ENCODE measurements at places on chromosomes 12 and 14.
A peak's percentile ranks its signal among the peaks of the same experiment; 100 is the strongest.

DNA sequence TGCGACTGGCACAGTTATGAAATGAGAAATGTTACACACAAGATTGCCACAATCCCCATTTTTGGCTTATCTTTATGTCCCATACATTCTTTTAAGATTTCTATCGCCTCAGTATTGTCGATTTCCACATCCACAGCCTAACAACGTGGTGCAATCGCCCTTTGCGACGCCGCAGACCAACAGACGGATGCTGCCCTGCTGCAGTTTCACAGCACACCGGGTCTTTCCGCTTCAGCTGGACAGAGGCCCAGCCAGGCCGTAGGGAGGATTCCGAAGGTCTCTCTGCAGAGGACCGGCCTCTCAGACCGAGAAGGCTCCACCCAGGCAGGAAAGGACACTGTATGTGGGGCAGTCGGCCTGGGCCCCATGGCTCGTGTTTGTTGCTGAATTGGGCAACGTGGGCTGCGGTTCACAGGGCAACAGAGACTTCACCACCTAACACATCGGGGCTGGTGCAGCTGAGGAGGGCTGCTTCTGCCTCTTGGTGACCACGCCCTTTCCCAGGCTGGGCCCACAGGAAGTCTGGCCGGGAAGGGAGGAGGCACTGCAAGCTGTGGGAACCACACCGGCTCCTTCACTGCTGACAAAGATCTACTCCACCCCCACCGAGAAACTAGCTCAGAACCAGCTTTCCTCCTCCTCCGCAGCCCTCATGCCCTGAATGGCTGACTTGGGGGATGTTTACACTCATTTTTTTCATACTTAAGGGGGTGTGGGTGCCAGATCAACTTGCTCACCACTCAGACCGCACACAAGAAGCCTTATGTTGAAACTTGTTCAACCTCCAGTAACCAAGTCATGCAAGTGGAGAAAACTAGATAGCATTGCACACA lies 32.9 kb upstream of the MDM1 start:
- peak; percentile 97 for DNase-seq

- DNase-seq, result no peak
Observed at GRCh38 chr14:81371802-81372201, 28.3 kb downstream of the STON2 start.

DNA sequence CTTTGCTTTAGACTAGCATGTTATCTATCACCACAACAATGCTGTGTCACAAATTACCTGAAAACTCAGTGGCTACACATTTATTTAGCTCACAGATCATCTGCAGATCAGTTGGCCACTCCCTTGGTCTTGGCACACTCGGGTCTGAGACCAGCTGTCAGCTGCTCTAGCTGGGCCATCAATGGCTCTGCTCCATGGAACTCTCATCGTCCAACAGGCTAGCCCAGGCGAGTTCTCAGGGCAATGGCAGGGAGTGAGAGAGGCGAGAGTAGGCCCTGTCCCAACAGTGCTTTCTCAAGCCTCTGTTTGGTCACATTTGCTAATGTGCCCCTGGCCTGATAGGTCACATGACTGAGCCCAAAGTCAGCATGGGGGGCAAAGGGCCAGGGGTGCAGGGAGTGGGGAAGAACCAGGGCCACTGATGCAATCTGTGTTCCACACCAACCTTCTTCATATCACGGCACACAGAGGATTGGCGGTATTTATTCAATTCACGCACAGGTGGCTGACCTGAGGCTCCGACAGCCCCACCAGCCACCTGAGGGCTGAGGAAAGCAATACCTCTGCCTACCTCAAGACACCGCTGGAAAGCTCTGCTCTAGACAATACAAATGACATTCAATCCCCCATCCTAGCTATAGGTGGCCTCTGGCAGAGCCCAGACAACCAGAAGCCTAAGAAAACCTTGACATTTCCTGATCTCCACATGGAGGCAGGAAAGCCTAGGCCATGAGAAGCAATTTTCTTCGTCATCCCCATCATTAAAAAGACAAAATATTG lies 82.5 kb downstream of the NT5DC3 start:
- DNase-seq, result no peak

GRCh38 chr14:33999771-34000291 lies 49.0 kb upstream of the EGLN3 start:
- no peak for DNase-seq

DNA sequence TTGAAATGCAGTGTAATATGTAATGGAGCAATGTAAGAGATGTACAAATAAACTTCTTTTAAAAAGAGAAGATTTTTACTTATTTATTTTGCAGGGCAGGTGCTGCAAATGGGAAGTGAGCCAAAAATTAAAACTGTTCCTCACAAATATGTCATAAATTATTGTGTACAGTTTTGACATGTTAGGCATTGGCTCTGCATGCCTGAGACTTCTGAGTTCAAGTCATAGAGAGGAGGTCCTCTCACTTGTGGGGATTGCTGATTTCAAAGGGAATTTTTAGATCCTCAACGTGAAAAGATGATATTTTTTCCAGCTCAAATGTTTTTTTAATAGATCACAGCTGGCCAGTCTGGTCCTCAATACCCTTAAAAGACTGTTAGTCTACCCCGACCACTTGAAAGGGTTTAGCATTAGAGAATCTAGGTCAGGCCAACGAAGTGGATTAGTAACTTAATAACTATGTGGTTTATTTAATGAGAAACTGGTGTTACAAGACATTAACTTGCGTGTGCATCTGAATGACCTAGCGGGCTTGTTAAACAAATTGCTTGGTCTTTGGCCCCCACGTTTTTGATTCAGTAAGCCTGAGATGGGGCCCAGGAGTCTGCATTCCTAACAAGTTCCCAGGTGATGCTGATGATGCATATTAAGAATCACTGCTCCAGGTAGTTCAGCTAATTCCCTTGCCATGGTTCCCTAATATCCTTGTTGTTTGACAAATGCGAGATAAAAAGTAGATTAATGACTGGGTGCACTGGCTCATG lies 30.9 kb upstream of the WDR89 start:
- peak; percentile 15 for DNase-seq

DNA sequence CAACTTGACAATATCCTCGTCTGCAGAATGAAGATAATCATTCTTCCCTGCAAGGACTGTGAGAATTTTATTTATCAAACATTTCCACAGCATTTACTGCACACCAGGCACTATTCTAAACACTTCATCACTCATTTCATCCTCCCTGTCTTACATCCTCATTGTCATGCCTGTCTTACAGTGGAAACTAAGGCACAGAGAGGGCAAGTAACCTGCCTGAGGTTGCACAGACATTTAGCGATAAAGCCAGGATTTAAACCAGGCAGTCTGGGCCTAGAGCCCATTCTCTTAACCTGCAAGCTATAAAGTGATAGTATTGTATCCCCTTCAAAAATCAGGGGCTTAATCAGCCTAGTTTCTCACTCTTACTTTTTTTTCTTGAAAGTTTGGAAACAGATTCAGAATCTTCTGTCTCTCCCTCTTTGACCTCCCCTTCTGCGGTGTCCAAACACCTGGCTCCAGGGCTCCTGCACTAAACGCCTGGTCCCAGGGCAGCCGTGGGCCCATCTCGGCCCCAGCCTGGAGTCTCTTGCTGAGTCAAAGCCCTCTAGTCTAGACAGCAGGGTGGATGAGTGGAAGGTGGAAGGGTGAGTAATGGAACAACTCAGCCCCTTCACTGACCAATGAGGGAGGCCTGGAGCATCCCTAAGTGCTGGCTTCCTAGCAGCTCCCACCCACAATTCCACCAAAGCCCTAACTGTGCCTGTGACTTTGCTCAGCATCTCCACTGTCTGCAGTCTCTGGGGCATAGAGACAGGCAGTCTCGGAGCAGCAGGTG lies 12.5 kb downstream of the ISM2 start:
- peak; percentile 84 for DNase-seq

GRCh38 chr14:99258876-99259726 lies 12.9 kb downstream of the BCL11B start:
- DNase-seq, result no peak

DNA sequence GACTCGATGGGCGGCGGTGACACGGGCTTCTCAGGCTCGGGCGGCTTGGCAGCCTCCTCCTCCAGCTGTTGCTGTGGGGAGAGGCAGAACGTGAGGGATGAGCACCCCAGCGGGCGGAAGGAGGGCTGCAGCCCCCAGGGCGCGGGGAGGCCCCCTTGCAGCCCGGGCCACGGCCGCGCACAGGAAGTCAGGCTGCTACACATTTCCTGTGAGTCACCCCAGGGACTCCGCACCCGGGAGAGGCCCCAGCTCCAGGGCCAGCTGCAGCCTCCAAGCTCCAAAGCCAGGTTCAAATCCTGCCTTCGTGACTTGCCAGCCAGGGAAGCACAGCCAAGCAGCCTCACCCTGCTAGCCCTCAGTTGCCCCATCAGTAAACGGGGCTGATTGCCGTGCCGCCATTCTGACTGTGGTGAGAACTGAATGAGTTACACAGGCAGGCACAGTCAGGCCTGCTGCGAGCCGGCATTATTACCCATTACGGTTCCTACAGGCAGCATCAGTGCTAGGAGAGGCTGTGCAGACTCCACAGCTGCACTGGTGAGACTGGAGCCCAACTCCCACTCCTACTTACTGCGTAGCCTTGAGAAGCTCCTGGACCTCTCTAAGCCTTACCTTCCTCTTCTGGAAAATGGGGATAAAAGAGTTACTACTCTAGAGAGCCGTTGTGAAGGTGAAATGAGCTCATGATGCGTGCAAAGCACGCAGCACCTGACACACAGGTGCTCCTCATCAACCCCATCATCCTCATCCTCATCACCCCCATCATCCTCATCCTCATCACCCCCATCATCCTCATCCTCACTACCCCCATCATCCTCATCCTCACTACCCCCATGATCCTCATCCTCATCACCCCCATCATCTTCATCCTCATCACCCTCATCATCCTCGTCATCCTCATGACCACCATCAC lies 100.9 kb downstream of the NCOR2 start:
- DNase-seq, result no peak

- DNase-seq, result no peak
Observed at GRCh38 chr12:120447992-120448391, 1.7 kb downstream of the GATC start.

DNA sequence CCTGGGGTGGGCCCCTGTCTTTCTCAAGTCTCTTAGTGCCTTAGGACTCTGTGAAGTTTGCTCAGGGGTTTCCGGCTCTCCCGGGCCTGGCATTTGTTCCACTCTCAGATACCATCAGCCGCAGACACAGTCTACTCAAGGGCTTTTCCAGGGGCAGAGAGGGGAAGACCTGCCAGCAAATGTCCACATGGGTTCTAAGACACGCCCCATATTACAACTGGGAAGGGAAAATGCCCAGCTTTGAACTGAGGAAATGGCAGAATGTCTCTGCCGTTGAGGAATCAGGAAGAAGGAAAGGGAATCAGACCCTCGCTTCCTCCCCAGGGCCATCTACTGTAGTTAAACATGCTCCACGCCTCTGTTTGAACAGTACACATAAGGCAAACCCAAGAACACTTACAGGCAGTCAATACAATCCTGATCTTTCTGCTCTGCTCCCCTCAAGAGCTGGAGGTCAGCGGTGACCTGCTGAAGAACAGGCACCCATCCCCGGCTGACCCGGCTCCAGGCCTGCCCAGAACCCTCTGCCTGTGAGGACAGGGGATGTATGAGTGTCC lies 7.9 kb downstream of the CCDC85C start:
- DNase-seq, result no peak

GRCh38 chr12:2667716-2668440 lies 126.9 kb upstream of the FKBP4 start:
- no peak for DNase-seq

GRCh38 chr14:61372379-61372778 lies 51.0 kb downstream of the PRKCH start:
- no peak for DNase-seq

GRCh38 chr12:98058838-98059237 lies 456.6 kb upstream of the TMPO start:
- DNase-seq, result no peak

DNA sequence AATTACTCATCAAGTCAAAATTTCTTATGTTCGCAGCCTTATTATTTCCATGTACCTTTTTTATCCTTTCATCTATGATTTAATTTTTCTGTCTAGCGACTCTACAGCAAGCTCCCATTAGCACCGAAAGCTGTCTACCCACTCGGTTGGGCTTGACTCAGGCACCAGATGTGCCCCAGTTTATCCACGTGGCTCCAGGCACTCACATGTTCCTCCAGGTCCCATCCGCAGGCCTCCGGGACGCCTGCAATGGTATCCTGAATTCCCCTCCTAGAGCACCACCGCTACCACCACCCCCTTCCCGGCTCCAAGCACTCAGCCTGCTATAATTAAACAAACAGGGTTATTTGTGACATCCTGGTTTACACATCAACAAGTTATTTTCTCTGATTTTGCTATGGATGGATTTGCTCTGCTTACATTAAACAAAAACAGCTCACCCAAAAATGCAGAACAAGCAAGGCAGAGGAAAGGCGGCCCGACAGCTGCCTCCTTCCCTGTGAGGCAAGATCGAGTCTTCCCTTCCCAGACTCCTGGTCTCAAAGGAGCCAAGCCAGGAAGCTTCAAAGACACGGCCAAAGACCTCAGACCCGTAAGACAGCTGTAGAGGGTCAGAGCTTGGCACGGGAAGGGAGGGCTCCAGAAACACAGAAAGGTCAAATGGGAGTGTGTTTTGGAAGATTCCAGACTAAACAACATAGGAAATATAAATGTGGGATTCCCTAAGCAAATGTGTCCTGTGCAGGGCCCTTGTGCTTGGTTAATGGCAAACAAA lies 253.8 kb downstream of the TTC8 start:
- no peak for DNase-seq

DNA sequence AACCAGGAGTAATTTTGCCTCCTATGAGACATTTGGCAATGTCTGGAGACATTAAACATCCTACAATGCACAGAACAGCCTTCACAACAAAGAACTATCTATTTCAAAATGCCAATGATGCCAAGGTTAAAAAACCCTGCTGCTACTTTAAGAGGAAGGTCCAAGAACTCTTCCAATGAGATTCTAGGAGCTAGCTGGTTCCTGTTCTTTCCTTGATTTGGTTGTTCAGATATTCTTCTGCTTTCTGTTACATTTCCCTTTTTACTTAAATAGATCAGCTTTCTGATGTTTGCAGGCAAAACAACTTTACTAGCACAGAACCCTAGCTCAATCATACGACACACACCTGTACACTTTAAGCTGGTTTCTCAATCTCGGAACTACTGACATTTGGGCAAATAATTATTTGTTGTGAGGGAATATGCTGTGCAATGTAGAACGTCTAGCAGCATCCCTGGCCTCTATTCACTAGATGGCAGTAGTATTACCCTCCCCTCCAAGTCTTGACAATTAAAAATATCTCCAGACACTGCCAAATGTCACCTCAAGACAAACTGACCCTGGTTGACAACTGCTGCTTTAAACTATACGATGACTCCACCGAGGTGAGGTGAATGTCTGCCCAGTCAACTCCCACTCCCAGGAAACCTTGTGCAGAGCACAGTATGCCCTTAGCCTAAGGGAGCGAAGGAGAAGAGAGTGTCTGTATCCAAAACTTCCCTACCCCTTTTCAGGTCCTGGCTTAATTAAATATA lies 4.4 kb downstream of the BLTP3B start:
- DNase-seq, result no peak

- no peak for DNase-seq
Observed at GRCh38 chr14:33363682-33364081, 425.0 kb downstream of the NPAS3 start.

GRCh38 chr12:94405413-94406116 lies 54.1 kb downstream of the CEP83 start:
- peak; percentile 8 for DNase-seq

Data from AG20443 (cell line).